Activated CD4-positive, CD25-positive, alpha-beta regulatory T cell treated with anti-CD3 and anti-CD28 coated beads, Interleukin-2, amount 50 U/mL, for 72 hours (primary cell): ENCODE measurements at places on chromosomes 11 and 22.

- no peak for DNase-seq
Observed at GRCh38 chr11:76783896-76784813, 999 bp downstream of the TSKU start.

- DNase-seq, result no peak
Observed at GRCh38 chr11:74123008-74123448, 47.8 kb downstream of the C2CD3 start.

DNA sequence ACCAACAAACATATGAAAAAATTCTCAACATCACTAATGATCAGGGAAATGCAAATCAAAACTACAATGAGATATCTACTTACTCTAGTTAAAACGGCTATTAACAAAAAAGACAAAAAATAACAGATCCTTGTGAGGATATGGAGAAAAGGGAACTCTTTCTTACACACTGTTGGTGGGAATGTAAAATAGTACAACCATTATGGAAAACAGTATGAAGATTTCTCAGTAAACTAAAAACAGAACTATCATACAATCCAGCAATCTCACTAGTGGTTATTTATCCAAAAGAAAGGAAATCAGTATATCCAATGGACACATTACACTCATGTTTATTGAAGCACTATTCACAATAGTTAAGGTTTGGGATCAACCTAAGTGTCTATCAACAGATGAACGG lies 3.9 kb downstream of the HBE1 start:
- no peak for DNase-seq

DNA sequence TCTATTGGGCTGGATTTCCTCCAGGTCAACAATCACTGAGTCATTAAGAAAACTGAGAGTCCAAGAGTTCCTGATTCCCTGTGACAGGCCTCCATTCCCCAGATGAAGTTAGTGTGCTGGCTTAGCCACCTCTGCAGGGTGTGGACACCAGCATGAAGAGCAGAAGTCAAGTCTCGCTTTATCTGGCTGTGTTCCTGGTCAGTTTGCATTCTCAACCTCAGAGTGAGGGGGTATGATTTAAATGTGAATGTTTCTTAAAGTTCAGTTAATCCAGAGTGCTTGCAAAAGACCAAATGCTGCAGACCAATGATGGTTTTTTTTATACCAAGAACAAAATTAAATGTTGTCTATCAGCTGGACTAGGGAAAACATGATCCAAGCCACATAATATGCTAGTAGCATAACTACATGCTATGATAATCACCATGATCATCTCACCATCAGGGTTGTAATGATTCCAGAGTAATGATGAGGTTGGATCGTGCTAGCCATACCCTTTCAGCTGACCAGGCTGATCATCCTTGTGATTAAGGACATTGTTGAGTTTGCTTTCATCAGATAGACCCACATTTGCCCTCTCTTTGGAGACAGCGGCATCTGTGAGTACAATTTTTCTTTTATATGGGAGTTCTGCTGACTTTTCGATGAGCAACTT lies 145.8 kb upstream of the ARHGAP20 start:
- DNase-seq, result no peak

DNA sequence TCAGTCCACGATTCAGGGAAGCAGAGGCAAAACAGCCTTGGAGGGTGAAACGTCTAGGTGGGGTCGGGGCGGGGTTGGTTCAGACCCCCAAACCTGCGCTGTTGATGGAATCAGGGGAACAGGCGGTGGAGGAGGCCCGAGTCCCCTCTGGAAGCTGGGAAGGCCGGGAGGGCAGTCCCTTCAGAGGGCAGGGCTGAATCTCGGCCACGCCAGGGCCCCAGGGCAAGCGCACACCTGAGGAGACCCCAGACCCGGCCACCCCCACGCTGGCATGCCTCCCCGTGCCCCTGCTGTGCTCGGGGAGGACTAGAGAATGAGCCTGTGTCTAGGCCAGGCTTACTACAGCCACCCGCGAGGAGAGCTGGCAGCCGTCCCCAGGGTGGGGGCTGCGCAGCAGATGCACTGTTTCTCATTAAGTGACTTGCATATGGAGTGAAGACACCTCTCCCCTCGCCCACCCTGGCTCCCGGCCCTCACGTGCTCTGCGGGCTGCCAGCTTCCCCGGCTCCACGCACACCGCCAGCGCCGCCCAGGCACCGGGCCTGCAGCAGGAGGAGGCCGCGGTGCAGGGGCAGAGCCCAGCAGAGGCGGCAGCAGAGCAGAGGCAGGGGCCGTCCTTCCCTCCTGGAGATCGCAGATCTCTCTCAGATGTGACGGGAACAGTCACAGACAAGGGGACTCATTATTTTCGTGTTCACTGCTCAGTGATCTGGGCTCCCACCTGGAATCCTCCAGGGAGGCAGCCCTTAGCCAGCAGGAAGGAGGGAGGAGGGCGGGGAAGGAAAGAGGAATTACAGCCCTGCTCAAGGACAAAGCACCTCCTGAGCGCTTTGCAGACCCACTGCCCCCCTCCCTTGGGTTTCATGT lies 47.1 kb upstream of the OPCML start:
- no peak for DNase-seq

DNA sequence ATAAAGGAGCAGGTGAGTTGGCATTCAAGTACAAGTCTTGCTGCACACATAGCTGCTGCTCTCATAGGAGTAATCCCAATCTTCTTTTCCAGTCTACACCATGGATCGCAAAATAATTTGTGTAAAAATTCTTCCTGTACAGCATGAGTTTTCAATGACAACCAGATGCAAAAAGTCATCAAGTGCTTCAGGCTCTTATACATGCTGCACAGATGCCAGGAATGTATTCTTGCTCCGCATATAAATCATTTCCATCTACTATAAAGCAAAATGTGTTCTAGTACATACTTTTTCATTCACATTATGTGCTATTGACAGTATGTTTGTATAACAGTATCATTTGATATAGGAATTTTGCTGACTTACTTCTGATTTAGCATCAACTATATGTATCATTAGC lies 35.4 kb downstream of the NXPE2 start:
- no peak for DNase-seq

GRCh38 chr22:26646158-26646557 lies 11.2 kb upstream of the MIAT start:
- no peak for DNase-seq

- no peak for DNase-seq
Observed at GRCh38 chr11:105130189-105130813, 9.3 kb downstream of the CARD18 start.

DNA sequence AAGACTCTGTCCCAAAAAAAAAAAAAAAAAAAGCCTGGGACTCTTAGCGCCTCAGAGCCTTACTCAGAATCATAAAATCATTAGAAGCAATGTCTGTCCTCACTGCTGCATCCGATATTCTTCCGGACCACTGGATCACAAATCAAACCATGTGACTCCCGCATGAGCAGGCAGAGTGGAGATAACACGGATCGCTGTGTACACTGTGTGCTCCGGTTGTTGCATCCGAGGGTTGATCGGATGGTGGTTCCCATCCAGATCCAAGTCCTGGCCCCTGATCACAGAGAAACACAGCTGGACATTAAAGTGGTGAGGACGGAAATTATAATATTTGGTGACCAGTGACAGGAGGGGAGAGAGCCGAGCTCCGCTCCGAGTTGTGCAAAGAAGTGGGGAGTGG lies 9.7 kb upstream of the TXNRD2 start:
- DNase-seq, result no peak

- DNase-seq, result no peak
Observed at GRCh38 chr11:44008088-44008501, 39.7 kb upstream of the ACCSL start.

- DNase-seq, result no peak
Observed at GRCh38 chr11:82559609-82560008, 174.1 kb downstream of the FAM181B start.

- DNase-seq, result no peak
Observed at GRCh38 chr11:2724104-2724503, 24.3 kb upstream of the KCNQ1OT1 start.

GRCh38 chr11:10606536-10607208 lies 38.2 kb upstream of the LYVE1 start:
- no peak for DNase-seq

DNA sequence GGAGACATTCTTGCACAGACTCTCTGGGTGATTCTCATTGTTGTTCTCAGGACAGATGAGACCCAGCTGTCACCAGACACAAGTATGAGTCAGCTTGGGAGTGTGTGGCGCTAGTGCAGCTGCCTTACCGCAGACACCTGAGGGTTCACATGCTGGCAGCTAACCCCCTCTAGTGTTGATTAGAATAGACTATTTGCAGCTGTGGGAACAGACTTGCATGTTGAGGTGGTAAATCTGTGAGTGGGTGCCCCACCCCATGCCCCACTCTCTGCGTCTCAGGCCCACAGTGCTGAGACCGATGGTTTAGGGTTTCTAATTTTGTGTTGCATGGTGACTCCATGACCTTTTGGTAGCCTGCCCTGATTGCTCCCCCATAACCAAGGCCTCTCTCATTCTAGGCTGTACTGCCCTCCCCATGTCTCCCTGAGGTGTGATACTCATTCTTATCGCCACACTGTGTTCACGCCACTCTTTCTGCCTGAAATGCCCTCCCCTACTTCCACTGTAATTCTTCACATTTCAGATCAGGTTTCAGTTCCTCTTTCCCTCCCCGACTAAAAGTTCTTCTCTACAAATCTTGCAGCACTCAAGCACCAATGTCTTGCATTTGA lies 73.7 kb upstream of the KIRREL3 start:
- no peak for DNase-seq

GRCh38 chr11:23010790-23011335 lies 150.6 kb upstream of the CCDC179 start:
- no peak for DNase-seq

DNA sequence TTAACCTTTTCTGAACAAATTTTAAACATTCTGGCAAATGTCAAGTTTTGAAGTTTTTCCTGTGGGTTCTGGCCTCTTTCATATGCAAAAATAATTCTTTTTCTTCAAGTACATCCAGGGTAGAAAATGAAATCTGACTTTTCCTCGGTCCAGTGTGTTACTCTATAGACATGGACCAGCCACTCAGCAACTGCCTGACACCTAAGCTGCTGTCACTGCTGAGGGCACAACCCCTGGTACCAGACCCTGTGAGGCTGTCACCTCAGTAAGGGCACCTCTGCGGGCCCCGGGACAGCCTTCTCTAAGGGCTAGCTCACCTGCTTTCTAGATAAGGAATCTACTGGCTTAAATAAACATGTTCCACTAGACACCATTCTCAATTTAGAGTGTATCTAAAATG lies 33.8 kb downstream of the PPIL2 start:
- DNase-seq, result no peak

GRCh38 chr22:36194971-36195370 lies 6.6 kb downstream of the APOL4 start:
- no peak for DNase-seq

DNA sequence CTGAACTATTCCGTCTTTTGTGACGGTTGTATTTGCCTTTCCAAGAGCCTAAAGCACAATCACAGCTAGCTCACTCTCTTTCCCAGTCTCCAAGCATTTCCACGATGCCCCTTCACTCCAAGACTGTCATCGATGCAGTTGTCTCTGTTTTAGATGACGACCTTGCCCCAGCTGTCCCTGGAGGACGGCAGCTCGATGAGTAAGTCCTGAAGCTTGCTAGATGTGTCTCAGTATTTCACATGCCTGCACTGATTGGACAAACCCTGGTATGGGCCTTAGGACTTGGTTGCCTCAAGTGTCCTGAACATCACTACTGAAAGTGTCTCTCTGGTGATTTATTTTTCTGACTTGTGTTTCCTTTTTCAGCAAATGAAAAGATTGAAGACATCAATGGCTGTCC lies 129.9 kb downstream of the NAV2 start:
- no peak for DNase-seq

- no peak for DNase-seq
Observed at GRCh38 chr11:27294654-27295053, 68.4 kb downstream of the CCDC34 start.

DNA sequence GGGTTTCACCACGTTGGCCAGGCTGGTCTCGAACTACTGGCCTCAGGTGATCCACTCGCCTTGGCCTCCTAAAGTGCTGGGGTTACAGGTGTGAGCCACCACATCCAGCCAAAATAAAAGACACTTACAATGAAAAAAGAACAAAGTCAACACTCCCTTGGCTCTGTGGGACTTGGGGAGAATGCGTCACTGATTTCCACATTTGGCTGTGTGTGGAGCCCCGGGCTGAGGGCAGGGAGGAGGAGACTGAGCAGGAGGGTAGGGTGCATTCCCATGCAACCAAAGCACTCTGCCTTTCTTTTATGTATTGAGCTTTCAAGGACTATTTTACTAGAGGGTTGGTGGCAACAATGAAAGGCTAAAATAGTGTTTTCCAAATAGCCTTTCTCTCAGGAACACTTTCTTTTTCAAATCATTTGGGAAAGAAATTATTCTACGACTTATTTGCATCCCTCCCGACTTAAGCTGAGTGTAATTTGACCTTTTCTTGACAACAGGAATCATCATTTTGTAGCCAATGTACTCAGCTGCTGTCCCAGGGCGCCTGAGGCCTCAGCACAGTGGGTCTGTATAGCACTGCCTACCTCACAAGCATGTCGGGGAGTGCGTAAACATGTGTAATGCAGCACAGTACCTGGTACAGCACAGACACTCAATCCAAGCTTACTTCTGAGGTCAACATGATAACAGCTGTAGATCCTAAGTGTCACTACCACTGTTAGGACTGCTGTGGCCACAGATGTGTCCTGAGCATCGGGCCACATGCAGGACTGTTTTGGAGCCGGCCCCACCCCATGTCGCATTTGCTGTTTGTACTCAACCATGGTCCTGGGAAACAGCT lies 10.1 kb upstream of the SERPIND1 start:
- no peak for DNase-seq

DNA sequence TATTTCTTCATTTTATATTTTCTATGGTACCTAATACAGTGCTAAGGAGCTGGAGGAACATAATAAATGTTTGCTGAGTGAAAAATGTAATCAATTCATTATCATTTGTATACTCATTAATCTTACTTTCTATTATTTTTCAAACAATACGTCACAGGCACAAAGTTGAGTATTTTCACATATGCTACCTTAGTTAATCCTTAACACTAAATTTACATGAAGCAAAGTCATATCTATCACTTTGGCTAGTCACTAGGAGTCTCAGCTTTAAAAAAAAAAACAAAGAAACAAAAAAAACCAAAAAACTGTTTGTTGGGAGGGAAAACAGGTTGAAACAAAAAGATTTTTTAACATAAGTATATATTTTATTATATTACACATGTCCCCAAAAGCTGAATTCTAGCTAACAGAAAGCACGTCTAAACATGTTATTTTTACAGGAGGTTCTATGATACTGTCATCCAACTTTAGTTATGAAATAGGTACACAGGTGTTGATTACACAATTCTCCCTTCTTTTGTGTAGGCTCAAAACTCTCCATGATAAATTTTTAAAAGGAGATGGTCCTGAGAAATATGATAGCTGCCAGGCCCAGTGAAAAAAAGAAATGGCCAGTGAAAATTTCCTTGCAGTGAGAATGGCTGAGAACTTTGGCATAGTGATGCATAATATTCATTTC lies 14.3 kb downstream of the HPS5 start:
- no peak for DNase-seq

- DNase-seq, result peak; percentile 44
Observed at GRCh38 chr22:46054091-46055073, 77.4 kb upstream of the WNT7B start.

- no peak for DNase-seq
Observed at GRCh38 chr11:23112987-23113886, 253.0 kb upstream of the CCDC179 start.
